GM12892 (cell line): ENCODE measurements at places on chromosomes 12 and 14.

GRCh38 chr12:78128211-78128610, 297.5 kb downstream of the NAV3 start:
- DNase-seq, result no peak

- DNase-seq, result no peak
Observed at GRCh38 chr14:68775614-68776126, 17.2 kb downstream of the ZFP36L1 start.

- DNase-seq, result no peak
Observed at GRCh38 chr14:53619691-53620231, 336.9 kb downstream of the BMP4 start.

DNA sequence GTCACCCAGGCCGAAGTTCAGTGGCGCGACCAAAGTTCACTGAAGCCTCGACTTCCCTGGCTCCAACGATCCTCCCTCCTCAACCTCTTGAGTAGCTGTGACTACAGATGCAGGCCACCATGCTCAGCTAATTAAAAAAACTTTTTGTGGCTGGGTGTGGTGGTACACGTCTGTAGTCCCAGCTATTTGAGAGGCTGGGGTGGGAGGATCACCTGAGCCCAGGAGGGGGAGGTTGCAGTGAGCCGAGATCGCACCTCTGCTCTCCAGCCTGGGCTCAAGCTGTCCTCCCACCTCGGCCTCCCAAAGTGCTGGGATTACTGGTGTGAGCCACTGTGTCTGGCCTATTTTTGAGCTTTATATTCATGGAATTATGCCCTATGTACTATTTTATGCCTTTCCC, 18.1 kb upstream of the RAD52 start:
- DNase-seq, result no peak

- DNase-seq, result no peak
Observed at GRCh38 chr12:574475-575128, 88.6 kb downstream of the NINJ2 start.

- no peak for DNase-seq
Observed at GRCh38 chr14:19851365-19851764, 23.6 kb upstream of the OR4K2 start.

DNA sequence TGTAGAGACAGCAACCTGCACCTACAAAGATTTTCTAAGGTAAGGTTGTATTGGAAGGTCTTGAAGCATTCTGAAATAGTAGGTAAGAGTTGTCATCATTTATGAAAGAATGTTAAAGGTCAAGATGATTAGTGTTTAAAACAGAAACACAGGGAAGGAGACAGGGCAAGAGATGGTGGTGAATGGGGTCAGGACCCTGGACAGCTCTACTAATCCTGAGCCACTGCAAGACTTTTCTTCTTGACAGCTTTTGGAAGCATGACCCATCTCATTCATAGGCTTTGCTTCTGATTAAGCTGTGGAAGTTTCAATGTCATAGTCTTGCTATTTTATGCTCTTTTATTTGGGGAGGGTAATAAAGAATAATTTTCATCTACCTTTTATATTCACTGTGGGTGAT, 75.5 kb upstream of the CAND1 start:
- no peak for DNase-seq

GRCh38 chr12:113077057-113077858, 20.7 kb downstream of the DTX1 start:
- no peak for DNase-seq

GRCh38 chr12:114700392-114701103, 16.6 kb upstream of the TBX3 start:
- DNase-seq, result no peak

- no peak for DNase-seq
Observed at GRCh38 chr12:77949943-77950342, 119.2 kb downstream of the NAV3 start.

DNA sequence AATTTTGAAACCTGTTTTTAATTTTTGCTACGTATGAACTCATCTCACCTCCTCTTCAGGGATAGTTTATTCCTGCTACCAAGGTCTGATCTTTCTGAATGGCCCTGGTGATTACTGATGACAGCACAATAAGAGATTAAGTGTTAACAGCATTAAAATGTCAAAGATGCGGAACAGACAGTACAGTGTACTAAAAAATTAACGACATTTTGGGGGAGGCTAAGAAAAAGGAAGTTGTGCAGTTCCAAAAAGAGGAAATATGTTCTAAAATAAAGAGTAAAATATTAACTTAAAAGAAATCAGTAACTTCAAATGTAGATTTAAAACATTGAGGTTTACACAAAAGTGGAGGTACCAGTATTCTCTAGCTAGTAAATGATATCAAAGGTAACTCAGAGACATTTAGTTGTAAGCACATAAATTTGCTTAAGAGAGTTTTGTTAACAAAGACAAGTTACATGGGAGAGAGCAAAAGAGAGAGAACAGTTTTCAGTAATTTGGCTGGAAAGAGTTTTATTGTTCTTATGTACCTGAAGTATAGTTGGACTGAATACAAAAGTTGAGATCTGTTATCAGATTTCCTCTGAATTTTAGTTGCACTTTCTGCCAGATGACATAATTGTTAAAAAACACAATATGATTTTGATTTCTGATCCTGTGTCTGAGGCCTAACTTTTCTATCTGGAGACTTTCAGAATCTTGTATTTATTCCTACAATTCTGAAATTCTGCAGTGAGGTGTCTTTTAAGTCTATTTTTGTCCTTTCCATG, 4.2 kb upstream of the CLECL1 start:
- DNase-seq, result no peak

DNA sequence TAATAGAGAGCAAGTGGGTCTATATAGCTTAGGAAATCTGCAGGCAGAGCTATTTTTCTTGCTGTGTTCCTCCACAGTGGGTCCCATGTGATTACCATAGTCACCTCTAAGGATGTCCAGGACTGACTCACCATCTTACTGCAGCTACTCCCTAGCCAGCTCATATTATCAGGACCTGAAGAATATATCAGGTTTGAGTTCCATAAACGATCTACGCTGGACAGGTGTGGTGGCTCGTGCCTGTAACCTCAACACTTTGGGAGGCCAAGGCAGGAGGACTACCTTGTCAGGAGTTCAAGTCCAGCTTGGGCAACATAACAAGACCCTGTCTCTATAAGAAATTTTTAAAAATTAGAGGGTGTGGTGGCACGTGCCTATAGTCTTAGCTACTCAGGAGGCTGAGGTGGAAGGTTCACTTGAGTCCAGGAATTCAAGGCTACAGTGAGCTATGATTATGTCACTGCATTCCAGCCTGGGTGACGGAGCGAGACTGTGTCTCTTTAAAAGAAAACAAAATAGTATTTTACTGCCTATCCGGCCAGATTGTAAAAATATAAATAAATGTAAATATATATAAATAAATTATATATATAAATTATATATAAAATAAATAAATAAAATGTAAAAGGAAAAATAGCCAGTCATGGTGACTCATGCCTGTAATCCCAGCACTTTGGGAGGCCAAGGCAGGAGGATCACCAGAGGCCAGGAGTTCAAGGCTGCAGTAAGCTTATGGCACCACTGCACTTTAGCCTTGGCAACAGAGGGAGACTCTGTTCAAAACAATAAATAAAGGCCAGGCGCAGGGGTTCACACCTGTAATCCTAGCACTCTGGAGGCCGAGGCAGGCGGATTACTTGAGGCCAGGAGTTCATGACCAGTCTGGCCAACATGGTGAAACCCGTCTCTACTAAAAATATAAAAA, 6.9 kb upstream of the SPRYD4 start:
- DNase-seq, result no peak

- DNase-seq, result no peak
Observed at GRCh38 chr12:24379861-24380521, 430.5 kb upstream of the SOX5 start.

DNA sequence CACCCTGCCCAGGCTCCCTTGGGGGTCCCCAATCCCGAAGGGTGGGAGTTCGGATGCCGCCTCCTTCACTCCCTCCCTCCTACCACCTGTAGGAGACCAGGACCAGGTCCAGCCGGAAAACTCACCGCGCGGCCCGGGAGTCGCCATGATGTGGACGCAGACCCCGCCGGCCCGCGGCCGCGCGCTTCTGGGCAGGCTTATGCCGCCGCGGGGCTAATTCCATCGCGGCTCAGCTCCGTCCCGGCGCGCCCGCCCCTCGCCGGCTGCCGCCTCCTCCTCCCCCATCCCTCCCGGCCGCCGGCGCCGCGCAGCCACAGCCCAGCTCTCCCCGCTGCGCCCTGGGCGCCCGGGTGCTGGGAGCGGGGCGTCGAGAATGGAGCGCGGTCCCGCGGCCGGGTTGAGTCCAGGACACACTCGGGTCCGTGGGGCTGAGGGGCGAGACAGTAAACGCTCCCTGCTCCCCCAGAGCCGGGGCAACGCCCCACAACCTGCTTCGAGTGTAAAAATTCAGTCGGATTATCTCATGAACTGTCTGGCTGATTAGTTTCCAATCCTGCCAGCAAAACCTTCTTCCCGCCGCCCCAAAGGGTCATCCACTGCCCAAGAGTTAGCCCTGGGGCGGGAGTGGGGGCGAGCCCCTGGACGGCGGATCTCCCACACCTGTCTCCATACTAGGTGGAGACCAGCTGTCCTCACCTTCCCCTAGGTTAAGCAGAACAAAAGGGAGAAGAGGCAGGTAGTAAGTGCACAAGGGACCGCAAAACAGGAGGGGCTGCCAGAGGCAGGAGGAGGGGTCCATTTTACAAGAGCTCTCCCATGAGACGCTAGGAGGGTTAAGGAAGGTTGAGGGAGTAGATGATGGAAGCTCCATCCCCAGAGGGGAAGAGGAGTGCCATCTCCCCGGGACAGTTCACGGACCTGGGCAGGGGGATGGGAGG, at the start of gene ANO2:
TSS of gene ANO2 (minus strand) at position 189 of the 938 bp plus-strand sequence. CDS start at position 147, 42 bp downstream.
- DNase-seq, result no peak

- no peak for DNase-seq
Observed at GRCh38 chr14:56490379-56490778, 89.2 kb upstream of the TMEM260 start.

DNA sequence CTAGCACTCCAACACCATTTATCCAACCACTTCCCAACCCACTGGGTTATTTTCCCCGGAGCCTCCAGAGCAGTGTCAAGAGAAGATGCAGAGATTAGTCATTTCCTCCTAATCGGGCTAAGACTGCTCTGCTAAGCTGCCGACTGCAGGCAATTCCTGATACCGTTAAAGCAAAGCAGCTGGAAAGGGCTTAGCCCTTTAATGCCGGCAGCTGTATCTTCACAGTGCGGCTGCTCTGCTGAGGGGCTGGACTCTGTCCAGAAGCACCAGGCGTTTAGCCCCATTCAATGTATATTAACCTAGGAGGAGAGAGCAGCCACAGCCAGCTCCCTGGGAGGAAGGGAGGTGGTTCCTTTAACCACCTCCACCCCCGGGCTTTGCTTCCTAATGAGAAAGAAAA, 11.1 kb downstream of the AQP6 start:
- no peak for DNase-seq

GRCh38 chr14:100784523-100785337, 41.2 kb upstream of the MEG3 start:
- no peak for DNase-seq

GRCh38 chr12:97756066-97756666, 293.6 kb downstream of the RMST start:
- DNase-seq, result no peak

- DNase-seq, result no peak
Observed at GRCh38 chr14:63867933-63868921, 15.4 kb downstream of the SYNE2 start.

DNA sequence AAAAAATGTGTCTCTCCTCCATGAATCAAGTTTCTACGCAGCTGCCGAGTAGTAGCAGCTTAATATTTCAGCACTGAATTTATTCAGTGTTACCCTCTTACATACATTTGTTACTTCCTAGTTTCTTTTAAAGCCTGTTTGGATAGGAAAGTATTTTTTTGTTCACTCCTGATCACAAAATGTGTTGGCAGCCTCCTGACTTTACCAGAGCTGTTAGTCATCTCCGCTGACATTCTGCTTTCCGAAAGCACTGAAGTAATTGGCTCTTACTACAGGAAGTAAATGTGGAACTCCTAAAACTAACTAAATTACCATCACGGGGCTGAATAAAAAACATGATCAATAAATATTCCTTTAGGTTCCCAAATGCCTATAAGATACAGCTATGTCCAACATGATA, 225.5 kb downstream of the EPS8 start:
- DNase-seq, result no peak

DNA sequence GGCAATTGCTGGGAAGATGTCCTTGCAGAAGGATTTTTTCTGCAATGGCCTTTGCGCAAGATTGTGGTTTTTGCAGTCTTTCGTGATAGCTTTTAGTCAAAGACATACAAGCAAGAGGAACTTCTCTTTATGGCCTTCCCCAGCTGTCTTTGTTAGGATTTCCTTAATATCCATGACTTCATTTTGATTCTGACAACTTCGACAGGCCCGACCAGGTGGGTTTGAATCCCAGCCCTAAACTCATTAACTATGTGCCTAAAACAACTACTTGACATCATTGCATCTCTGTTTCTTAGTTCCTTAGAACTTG, 13.3 kb upstream of the VRK1 start:
- DNase-seq, result no peak

- DNase-seq, result no peak
Observed at GRCh38 chr12:105933671-105934665, 204.8 kb downstream of the NUAK1 start.

DNA sequence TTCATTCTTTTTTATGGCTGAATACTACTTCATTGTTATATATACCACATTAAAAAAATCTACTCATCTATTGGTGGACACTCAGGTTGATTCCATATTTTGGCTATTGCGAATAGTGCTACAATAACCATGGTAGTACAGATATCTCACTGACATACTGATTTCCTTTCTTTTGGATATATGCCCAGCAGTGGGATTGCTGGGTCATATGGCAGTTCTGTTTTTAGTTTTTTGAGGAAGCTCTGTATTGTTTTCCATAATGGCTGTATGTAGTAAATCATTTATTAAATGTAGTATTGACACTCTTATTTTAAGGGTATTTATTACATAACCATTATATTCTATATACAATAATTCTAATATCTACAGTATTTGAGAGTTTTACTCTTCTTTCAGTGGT, 43.7 kb downstream of the PTCSC3 start:
- no peak for DNase-seq

- DNase-seq, result no peak
Observed at GRCh38 chr12:30661210-30661609, 34.5 kb downstream of the IPO8 start.

DNA sequence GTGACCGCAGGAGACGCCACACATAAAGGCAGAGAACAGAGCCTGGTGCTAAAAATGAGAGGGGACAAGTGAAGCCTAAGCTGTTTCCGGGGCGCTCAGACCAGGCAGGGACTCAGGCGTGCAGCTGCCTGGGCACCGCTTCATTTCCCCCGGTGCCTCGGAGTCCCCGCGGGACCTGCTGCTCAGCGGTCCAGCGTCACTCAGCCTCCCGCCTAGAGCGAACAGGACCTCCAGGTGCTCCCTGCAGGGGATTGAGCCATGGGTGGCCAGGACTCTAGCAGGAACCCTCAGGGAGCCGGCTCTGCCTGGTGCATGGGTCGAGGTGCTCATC, 31.0 kb downstream of the CCDC85C start:
- DNase-seq, result no peak

- DNase-seq, result no peak
Observed at GRCh38 chr14:96512602-96513397, 10.6 kb downstream of the PAPOLA start.

GRCh38 chr12:117878605-117879004, 90.2 kb downstream of the KSR2 start:
- DNase-seq, result no peak
